ENCODE measurements at places on chromosomes 4 and X.
A peak's percentile ranks its signal among the peaks of the same experiment; 100 is the strongest.

- DNase-seq = no peak
Measured at GRCh38 chr4:24680746-24681448, 96.5 kb upstream of the DHX15 start.

DNA sequence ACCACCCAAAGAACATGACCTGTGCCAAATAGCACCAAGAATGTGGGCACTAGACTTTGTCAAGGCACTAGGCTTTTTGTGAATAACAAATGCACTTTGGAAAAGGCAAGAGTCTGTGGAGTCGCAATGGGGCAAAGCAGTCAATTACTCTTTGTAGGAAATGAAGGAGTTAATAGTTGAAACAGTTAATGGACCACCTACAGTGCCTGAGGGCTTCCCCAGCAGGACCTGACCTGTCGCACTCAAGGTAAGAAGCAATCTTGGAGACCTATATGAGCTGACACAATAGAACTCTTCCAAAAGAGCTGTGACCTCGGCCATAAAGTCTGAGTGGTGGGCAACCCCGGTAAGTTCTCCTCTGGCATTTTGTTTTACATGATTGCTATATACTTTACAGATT, 49.2 kb upstream of the CAPN6 start:
- no peak for DNase-seq

- no peak for DNase-seq
Measured at GRCh38 chr4:87532907-87533306, 3.7 kb upstream of the SPARCL1 start.

DNA sequence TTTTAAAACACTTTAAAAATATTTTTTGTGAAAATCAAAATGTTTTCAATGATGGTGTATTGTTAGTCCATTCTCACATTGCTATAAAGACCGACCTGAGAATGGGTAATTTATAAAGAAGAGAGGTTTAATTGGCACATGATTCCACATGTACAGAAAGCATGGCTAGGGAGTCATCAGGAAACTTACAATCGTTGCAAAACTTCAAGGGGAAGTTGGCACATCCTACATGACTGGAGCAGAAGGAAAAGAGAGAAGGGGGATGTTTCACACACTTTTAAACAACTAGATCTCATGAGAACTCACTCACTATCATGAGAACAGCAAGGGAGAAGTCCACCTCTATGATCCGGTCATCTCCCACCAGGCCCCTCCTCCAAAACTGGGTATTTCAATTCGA, 110.7 kb downstream of the TMEM47 start:
- DNase-seq = no peak

DNA sequence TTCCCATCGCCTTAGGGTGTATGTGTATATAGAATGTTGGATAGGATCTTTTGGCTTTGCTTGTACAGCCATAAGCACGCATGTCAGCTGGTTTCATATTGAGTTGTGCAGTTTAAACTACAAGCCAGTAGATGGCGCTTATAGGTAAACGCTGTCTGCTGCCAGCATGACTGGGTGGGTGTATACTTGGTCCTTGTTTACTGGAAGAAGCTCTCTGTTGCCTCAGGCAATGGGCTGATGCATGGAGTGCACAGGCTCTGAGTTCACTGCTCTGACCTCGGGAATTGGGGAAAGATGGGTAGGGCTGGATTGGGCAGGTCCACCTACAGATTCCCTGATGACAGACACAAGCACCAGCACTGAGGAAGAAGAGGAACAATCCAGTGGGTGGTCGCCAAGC, 831.5 kb downstream of the STIM2 start:
- DNase-seq = no peak

- DNase-seq = no peak
Measured at GRCh38 chrX:9804444-9804843, 18.2 kb downstream of the SHROOM2 start.

DNA sequence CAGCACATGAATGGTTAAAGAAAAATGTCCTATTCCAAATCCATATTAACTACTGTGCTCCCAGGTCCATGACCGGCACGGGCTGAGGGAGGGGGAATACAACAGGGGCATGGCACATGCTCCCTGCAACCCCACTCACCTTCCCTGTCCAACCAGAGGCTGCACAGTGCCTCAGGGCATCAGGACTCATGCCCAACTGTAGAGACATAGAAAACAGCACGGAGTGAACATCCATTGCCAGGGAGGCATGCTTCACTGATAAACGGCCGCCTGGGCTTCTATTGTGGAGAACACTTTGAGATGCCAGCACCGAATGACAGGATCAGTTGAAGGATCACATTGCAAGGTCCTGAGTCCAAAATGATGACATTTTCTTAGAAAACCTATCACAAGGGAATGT, 140.6 kb downstream of the STK32B start:
- no peak for DNase-seq

DNA sequence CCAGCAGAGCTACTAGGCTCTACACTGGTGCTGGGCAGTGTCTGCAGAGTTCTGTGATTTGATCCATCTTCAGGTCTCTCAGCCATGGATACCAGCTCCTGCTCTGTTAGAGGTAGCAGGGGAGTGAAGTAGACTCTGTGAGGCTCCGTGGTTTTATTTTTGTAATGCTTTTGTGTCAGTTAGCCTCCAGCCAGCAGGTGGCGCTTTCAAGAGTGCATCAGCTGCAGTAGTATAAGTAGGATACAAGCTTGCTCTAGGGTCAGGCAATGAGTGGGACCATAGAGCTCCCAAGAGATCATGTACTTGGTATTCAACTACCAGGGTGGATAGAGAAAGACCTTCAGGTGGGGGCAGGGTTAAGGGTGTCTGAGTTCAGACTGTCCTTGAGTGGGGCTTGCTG, 362.5 kb upstream of the TRAM1L1 start:
- DNase-seq = no peak

DNA sequence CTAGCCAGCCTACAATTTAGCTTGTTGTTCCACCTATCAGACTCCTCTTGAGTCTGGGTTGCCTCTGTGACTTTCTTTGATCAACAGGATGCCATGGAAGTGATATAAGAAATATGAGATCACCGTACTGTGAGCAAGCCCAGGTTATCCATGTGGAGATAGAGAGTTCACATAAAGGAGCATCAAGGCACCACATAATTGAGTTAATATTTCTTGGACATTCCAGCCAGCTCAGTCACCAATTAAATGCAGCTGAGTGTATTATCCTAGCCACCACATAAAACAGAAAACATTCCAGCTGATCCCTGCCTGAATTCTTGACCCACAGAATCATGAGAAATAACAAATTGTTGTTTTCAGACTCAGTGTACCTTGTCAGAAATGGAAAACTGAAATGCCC, 253.6 kb downstream of the PPP1R2C start:
- DNase-seq = no peak

- DNase-seq = no peak
Measured at GRCh38 chr4:59057804-59058203, 1947.6 kb upstream of the IGFBP7 start.

- DNase-seq = no peak
Measured at GRCh38 chrX:84187533-84188319, at the start of gene RPS6KA6. RPS6KA6 (minus strand) TSS chrX:84188199; CDS start chrX:84187899, 300 bp downstream.

DNA sequence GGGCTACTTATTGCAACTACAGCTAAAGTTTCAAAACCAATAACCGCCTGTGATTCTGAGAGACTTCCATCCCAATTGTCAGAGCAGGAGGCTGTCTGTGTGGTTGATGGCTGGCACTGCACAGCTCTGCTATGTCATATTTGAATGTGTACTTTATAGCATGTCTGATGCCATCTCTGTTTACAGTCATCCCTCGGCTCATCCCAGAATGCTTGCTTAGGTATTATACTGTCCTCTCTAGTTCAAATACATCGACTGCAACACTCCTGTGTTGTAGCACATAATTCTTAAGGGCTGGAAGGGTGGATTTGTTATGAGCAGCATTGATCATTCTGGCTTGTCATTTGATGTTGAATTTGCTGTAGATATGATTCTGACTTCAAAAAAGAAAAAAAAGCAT, 1617.5 kb upstream of the TENM3 start:
- DNase-seq = no peak

DNA sequence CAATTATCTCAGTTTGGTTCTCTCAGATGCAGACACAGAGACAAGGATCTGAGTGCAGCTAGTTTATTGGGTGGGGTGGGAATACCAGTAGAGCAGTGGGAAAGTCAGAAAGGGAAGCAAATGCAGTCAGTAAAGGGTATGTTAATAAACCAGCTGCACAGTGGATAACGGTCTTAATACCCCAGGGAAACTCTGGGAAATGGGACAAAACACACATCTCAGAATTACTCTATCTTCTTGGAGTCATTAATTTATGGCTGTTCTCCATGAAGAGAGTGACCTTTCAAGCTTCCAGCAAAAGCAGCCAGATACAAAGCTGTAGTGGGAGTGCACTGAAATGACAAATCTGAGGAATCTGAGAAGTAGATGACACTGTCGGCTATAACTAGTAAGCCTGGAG, 73.3 kb upstream of the NALF2 start:
- DNase-seq = no peak

GRCh38 chrX:6292599-6292998, 63.9 kb upstream of the NLGN4X start:
- no peak for DNase-seq

- DNase-seq = no peak
Measured at GRCh38 chrX:1667566-1667965, 52.7 kb downstream of the ASMT start.

- DNase-seq = no peak
Measured at GRCh38 chrX:21963731-21964405, 23.4 kb downstream of the SMS start.

DNA sequence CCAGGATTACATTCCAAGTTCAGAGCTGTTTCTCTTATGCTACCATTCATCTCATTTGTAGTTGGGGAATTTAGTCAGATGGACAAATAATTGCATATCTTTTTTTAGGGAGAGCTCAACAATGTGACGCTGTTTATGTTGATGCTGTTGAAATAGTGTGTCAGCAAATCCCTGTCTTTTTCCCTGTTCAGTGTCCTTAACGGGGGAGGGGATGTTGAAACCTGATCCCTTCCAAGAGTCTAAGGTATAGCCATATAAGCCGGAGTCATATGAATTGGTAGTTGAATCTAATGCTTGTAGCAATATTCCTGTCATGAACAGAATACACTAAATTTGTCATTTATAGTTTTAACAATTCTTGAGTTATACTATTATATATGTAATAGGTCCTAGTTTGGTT, 293.5 kb upstream of the FAT1 start:
- no peak for DNase-seq

GRCh38 chr4:25783943-25784342, 78.8 kb downstream of the SEL1L3 start:
- no peak for DNase-seq

DNA sequence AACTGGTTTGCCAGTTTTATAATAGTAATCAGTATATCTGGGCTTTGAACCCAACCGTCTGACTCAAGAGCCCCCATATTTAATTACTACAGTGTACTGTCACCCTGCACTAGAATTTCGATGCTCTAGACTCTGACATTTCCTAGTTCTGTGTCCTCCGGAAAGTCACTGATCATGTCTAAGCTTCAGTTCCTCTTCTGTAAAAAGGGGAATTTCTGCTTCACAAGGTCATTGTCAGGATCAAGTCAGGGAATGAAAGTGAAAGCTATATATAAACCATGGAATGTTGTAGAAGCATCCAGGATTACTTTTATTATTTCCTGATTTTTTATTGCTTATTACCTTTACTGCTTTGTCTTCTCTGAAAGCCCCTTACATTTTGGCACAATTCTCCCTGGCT, 4.0 kb upstream of the KCNIP4 start:
- no peak for DNase-seq

GRCh38 chr4:114535725-114536124, 62.9 kb upstream of the UGT8 start:
- DNase-seq = no peak

DNA sequence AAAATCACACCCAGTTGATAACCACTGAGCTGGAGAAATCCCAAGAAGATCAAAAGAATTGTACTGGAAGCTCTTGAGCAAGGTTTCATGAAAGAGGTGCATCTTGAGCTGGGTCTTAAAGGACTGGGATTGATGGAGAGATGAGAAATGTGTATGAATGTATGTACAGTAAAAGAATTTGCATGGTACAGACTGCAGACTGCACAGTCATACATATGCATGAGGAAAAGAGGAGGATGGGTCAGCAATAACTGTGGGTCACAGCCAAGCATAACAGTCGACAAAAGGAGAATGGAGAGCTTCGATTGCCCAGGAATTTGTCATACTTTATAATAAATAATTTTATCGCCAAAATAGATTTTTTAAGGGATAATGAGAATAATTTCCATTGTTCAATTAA, 4.8 kb upstream of the RELL1 start:
- no peak for DNase-seq

DNA sequence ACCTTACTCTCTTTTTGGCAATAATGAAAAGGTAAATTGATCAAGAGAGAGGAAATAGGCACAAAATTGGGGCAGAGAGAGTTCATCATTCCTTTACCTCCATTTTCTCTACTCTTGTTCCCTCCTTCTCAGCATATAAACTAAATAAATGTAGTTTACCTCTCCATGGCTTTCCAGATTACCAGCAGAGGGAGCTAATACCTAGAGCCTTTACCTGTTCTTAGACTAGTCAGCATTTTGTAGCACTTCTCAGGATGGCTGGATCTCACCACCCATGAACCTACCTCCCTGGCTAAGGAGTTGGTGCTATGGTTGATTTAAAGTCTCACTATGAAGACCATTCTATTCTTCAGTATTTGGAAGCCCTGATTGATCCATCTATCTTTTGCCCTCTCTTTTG, 15.7 kb downstream of the OFD1 start:
- peak; percentile 53 for DNase-seq

GRCh38 chr4:186826006-186826405, 102.3 kb upstream of the FAT1 start:
- no peak for DNase-seq

- DNase-seq = no peak
Measured at GRCh38 chrX:154991039-154991438, 31.5 kb downstream of the F8 start.

DNA sequence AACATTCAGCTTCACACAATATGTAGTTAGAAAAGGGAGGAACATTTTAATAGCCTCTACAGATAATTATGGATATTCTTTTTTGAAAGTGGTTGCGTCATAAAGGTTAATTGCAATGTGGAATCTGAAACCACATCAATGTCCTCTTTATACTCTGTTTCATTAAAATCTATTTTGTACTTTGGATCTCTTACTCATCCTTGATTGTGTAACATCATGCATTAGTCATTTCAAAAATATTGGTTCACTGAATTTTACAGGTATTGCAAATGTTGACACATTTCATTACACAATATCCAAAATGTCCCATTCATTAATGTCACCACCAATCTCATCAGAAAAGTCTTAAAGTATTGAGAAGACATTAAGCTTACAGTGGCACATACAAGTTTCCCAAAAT, 62.7 kb upstream of the USP9X start:
- no peak for DNase-seq

- no peak for DNase-seq
Measured at GRCh38 chrX:85620466-85620865, 241.0 kb upstream of the POF1B start.

DNA sequence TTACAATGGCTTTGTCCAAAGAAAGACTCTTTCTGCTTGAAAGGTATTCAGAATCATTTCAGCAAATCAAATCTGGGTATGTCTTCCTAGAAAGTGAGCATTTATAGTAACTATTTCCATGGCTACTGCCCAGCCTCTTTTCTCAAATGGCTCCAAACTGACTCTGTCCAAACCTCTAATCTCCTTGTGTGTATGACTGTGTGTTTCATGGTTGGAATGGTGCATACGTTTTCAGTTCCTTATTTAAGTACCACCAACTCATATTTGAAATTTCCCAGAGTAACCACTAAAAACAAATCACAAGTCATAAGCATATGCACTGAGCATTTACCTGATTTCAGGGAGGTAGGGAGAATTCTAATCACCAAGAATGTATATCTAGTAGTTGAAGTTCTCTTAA, 106.0 kb downstream of the TMEM144 start:
- no peak for DNase-seq

- no peak for DNase-seq
Measured at GRCh38 chrX:10076765-10077164, 80.0 kb upstream of the CLCN4 start.

- no peak for DNase-seq
Measured at GRCh38 chr4:15653864-15654592, 1.1 kb downstream of the FBXL5 start.
